NCI-H774 (cell line): ENCODE measurements at places on chromosomes 4 and X.

- no peak for DNase-seq
Measured at GRCh38 chr4:82433791-82434190, 3.4 kb downstream of the ENOPH1 start.

DNA sequence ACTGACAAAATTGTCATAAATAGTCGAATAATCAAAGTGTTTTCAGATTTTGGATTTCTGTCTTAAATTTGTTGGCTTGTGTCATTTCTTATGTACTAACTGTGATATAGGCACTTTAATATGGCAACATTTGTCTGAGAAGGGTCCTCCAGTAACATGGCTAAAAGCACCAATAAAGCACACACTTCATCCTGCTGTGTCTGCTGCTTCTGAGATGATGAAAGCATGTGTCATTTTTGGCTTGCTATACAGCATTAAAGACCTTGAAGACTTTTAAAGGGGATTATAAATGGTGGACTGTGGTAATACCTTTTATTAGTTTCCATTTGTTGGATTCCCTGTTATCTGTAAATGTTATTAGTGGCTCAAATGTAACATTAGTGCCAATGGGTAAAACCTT is 551.8 kb upstream of the GRID2 start:
- no peak for DNase-seq

GRCh38 chrX:70293621-70294020 is 3.7 kb downstream of the KIF4A start:
- DNase-seq = no peak

GRCh38 chrX:49995107-49995731 is 72.8 kb downstream of the CLCN5 start:
- no peak for DNase-seq

DNA sequence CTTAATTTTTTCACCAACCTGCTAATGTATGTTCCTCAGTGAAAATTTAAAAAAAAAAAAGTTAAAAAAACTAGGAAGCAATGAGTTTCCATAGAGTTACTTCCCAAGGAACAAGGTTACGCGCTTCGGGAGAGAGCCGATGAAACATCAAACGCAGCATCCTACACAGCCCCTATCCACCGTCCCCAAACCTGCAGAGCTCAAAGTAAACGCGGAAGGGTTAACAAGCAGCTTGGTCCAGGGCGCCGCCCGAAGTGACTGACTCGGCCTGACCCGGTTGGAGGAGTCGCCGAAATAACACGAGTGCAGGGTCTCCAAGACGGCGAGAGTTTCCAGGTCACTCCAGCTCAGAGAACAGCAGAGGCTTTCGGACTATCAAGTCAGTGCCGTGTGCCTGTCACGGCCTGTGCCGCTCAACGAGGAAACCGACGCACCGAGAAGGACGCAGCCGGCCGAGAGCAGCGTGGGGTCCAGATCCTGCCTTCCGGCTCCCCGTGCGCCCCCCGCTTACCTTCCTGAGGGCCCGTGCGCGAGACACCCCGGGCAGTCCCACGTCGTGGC is 512 bp downstream of the NOP14 start:
- DNase-seq = no peak

DNA sequence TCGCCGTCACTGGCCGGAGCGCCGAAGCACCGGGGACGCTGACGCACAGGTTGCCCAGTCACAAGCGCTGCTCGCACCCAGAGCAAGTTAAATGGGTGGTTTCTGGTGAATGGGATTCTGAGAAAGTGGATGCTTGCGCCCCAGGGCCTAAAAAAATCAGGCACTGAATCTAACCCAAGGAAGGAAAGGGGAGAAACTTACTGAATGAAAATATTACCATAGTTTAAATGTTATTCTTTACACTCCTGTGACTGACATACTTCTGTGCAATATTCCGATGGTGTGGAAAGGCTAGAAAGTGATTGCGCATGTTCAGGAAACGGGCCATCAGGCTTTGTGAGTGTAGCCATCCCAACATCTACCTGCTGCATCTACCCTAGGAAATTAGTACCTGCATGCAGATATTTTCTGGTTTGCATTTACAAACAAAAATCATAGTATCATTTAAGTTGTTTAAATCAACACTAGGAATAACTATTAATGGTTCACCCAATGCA is 838 bp upstream of the ABCG2 start:
- no peak for DNase-seq

DNA sequence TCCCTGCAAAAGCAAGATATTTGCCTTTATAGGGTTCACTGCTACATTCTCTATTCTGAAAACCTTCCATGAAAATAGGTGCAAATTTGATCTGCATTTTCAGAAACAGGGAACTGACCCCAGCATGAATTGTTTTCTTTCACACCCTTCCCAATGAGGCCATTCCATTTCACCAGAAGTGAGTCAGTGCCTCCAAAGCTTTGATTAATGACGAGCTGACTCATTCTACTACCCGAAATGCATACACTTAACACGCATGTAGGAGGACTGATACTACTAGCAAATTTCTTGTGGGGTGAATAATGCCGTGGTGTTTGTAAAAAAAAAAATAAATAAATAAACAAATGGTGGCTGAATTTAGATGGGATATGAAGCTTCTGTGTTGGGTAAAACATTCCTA is 146.9 kb upstream of the FGF13 start:
- DNase-seq = no peak

- no peak for DNase-seq
Measured at GRCh38 chr4:39037941-39038340, 5.7 kb upstream of the TMEM156 start.

- DNase-seq = no peak
Measured at GRCh38 chr4:110638089-110638746, 15.3 kb upstream of the PITX2 start.

DNA sequence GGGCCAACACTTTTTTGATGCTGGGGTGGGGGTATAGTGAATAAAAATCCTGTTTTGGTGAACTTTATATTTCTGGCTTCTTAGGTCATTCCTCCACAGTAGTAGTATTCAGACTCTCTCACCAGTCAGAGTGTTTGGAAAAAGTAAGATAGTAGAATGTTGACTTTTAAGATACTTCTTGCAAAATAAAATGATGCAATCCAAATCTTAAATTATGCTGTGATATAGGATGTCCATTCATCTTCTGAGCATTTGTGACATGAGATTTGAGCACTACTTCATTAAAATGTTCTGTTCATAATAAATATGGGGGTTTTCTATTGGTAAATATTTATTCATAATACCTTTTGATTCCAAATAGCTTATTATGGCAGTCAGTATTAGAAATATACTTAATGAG is 70.1 kb downstream of the BMP2K start:
- DNase-seq = no peak

- DNase-seq = no peak
Measured at GRCh38 chr4:125267630-125268029, 47.1 kb upstream of the FAT4 start.

DNA sequence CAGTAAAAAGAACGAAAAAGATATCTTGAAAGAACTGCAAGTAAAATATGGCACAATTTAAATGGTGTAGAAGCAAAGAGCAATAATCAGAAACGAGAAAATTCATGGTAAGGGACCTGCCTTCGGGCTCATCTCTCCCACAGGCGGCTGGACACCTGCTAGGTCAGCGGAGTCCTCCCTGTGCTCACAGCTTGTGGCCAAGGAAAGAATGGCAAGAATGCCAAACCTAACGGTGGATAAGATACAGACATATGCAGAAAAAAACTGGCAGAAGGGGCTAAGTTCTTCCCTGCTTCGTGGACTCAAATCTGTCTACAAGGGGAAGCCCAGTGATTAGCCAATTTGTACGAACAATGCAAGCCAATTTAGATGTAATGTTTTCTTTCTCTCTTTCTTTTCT is 152.1 kb upstream of the VCX start:
- peak; percentile 15 for DNase-seq

DNA sequence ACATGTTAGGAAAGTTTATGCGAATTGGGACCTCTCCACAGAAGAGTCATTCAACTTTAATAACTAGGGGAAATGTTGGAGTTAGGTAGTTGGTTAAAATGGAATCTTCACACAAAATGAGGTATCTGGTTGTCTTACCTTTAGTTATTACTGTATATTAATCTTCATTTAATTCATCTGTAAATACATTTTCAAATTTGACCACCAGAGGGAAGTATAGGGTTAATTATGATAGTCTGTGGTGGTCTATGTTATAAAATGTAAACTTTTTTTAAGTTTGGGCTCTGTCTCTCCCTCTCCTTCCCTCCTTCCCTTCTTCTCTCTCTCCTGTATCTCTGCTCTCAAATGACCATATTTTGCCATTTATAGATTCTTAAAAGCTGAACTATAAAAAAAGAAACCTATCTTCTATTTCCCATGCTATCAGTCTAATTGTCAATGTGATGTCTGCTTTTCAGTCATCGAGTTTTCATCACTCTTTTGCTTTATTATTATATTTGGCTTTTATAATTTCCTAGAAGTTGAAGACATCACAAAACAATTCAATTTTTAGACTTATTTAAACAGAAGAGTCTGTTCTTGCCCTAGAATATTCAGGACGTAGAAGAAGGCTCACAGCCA is 49.8 kb downstream of the TMEM144 start:
- DNase-seq = no peak

DNA sequence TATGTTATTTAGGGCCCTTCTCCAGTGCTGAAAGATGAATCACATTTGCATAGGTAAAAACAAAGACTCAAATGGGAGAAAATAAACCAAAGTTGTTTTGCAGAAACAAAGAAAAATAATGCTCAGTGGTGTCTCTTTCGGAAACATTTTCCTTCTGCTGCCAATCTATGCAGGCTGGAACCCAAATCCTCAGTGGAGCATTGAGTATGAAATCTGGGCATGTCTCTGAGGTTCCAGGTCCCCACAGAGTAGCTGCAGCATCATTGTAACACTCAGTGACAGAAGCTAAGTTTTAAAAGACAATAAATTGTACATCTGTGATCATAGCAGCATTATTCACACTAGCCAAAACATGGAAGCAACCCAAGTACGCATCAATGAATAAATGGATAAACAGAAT is 303.6 kb downstream of the FBXW7 start:
- no peak for DNase-seq

DNA sequence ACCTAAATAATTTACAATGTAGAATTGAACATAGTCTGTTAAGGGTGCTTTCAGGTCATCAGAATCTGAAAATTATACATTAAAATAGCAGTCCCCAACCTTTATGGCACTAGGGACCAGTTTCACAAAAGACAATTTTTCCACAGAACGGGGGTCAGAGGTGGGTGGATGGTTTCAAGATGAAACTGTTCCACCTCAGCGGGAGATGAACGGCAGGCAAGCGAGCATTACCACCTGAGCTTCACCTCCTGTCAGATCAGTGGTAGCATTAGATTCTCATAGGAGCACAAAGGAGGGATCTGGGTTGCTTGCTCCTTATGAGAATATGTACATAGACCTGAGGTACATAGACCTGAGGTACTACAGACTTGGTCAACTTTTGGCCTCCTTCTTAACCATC is 29.0 kb downstream of the LRBA start:
- DNase-seq = no peak

- DNase-seq = peak; percentile 22
Measured at GRCh38 chr4:88341227-88342192, 37.1 kb upstream of the HERC6 start.

DNA sequence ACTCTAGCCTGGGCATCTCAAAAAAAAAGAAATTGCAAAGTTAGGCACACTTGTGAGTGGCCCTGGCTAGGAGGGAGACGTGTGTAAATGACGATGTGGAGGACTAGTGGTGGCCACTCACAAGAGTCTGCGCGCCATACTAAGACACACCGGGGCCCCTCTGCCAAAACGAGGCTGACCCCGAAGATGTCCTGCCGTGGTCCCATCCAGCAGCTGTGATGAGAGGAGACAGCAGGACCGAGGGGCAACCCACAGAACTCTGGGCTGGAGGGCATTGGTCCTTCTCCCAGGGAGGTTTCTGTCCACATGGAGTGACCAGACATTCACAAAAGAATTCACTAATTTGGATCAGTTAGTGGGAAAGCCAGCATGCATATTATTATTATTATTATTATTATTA is 47.4 kb downstream of the NOP14 start:
- no peak for DNase-seq

DNA sequence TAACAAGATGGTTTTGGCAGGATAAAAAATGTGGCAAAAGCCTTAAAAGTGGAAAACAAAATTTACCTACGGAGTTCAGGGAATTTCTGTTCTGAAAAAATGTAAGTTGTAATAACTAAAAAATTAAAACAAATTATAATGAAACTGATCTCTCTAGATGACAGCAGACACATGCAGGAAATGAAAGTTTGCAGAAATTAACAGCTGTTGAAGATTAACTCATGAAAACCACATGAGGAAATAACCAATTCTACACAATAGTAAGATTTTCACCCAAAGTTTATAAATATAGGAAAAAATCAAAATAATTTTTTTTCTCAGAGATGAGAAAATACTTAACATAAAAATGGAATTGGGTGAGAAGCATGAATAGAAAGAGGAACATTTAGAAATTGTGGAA is 47.5 kb upstream of the UGT2B15 start:
- DNase-seq = no peak

- no peak for DNase-seq
Measured at GRCh38 chr4:127624173-127624572, 8.6 kb upstream of the INTU start.

DNA sequence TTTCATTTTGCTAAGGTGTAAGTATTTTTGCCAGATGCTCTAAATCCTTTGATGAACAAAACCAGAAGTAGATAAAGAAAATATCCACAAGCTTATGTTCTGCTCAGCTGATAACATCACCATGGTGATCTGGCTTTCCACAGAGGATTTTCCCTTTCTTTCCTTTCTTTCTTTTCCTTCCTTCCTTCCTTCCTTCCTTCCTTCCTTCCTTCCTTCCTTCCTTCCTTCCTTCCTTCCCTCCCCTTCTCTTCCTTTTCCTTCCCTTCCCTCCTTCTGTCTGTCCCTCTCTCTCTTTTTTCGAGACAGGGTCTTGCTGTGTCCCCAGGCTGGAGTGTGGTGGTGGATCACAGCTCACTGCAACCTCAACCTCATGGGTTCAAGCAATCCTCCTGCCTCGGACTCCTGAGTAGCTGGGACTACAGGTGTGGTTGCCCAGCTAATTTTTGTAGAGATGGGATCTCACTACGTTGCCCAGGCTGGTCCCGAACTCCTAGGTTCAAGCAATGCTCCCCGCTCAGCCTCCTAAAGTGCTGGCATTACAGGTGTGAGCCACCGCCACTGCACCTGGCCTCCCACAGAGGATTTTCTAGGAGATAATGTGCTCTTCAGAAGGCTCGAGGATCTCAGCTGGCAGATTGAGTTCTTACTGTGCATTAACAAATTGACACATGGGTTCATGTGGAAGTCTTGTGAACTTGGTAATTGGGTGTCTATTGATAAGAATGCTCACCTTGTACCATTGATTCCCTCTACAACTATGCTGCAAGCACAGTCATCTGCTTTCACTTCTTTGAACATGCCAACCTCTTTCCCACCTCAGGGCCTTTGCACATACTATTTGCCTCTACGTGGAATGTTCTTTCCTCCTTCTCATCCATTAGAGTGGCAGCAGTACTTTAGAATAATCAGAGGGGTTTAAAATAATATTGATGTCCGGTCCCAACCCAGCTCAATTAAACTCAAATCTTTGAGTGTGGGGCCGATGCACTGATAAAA is 1.4 kb upstream of the RHOH start:
- DNase-seq = no peak
